Activated CD8-positive, alpha-beta memory T cell treated with anti-CD3 and anti-CD28 coated beads for 4 hours (primary cell): ENCODE measurements at places on chromosomes 2 and 18.

- DNase-seq = no peak
Observed at GRCh38 chr18:13112982-13113381, 105.6 kb upstream of the LDLRAD4 start.

DNA sequence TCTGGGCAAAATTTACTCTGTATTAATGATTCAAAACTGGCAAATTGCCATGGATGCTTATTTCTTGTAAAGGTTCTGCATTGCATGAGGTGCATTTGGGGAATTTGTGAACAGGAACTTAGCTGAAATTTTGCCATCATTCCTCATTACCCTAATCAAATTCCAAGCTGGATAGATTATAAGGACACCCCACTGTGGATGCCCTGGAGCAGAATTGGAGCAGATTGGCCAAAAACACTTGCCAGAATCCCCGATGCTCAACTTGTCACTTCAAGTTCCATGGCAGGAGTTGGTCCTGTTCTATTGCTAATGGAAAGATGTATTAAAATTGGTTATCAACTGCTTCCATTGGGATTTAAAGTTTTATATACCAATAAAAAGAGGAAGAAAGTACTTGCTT is 237.9 kb downstream of the CCDC102B start:
- no peak for DNase-seq

DNA sequence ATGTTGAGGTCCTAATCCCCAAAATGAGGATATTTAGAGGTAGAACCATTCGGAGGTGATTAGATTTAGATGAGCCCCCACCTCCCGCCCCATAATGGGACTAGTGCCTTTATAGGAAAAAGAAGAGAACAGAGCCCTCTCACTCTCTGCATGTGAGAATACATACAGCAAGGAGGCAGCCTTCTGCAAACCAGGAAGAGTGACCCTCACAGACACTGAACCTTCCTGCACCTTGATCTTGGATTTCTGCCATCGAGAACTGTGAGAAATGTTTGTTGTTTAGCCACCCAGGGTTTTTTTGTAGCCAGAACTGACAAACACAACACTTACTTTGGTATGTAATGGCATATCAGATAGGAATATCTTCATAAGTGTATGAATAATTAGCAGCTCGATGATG is 83.7 kb downstream of the XIRP2 start:
- no peak for DNase-seq

DNA sequence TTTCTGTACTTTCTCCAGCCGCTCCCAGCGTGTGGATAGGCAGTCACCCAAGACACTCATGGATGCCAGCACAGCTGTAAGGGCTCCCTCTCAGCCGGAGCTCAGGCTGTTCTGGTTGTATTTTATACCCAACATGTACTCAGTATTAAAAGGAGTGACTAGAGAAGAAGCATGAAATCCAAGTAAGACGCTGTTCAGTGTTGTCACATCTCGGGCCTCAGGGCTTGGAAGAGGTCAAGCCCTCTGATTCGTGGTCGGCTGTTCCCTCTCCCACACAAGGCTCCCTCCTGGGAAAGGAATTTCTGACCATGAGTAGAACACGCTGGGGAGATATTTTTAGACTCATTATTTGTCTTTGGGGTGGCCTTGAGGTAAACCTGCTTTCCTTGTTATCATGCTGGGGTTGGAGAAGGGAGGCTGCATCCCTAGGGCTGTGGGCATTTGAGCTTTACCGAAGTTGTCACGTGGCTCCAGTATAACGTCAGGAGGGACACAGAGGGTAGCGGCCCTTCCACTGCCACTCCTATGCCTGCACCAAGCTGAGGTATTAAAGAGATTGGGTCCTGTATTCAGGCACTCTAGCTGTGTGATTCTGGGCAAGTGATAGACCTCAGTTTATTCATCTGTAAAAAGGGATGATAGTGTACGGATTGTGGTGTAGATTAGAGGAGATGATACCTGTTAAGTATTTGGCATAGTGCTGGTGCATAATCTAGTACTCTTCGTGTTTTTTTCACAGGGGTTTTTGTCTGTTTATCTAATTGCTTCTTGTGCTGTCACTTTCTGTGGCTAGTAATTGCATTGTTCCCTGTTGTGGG is 34.1 kb downstream of the HK2 start:
- no peak for DNase-seq

DNA sequence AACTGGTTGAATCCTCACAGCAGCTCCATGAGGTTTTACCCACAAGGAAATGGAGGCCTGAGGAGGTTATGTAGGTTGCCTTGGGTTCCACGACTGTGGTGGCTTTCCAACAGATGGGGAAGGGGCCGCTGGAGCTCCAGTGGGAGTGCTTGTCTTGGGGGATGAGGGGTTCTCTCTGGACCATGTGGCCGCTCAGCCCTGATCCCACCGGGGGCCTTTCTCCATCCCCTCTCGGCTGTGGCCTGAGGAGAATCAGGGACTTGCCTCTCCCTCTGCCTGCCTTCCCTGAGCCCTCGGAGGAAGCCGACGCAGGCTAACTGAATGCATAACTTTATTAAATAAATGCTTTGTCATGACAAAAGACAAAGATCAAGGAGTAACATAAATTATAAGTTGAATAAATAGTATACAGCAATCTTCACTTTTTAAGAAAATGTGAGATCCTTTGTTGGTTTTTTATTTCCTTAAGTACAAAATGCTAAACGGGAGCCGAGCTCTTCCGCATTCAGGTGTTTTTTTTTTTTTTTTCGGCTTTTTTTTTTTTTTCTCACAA is 23.5 kb downstream of the IGFBP5 start:
- DNase-seq = no peak

GRCh38 chr18:45760462-45761036 is 36.6 kb downstream of the SLC14A1 start:
- no peak for DNase-seq

DNA sequence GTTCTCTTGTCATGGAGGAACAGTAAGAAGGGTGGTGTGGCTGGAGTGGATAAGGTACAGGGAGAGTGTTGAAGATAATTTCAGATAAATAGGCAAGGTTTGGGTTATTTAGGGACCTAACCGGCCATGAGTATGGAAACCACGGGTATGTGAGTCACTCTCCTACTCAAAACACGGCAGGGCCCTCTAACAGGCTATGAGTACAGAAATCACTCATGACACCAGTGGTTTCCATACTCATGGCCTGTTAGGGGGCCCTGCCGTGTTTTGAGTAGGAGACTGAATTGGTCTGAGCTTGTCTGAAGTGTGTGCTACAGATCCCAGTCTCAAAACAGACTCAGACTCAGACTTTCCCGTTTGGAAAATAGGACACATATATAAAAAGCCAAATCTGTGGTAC is 428.4 kb upstream of the HNMT start:
- DNase-seq = no peak

- no peak for DNase-seq
Observed at GRCh38 chr2:95374921-95375471, 27.5 kb upstream of the FAHD2A start.
